Central memory CD8-positive, alpha-beta T cell (primary cell): ENCODE measurements at places on chromosomes 13 and 19.

DNA sequence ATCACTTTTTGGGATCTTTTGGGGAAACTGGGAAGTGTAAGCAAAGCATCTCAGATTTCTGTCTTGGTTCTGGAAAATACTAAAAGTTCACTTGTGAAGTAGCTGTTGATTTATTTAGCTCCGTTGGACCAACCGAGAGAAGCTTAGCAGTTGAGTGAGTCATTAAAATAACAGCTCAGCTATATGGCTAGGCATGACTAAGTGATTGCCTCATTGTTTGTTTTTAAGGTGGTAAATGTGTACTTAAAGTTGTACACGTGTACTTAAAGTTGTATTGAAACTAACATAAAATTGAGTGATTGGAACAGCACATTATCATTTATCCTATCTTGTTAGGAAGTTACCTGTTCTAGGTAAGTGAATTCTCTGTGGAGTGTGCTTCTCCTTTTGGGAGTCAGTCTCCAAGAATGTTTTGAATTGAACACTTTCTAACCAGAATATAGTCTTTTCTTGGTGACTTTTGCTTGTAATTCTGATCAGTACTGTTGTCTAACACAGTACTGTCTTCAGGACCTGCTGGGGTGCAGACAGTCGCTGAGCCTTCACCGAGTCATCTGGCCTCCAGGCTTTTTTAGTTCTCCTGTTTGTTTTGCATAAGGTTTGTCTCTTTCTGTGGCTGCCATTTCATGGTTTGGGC, 2.9 kb upstream of the DCUN1D2 start:
- no peaks in the 10 kb centered on the region for H3K27me3 ChIP-seq
- peak overlapping the region; percentile 26 for H3K27ac ChIP-seq
- peaks cover 54% of the 10 kb centered on the region for H3K4me1 ChIP-seq
- no peak for DNase-seq

DNA sequence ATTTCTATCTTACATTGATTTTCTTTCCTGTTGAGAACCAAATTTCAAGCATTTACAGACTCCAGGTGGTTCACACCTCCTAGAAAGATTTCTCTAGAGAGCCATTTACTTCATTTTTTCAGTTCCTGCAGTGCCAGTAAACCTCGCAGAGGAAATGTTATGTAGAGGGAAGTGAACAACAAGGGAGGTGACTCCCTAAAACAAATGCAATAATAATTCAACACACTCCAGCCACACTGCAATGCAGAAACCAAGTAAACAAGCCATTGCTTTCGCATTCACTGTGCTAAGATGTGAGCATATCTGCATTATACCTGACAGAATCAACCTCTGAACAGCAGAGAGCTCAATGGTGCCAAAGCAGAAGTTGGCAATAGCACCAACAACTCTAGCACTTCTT, 215.1 kb downstream of the RBM26 start:
- no peaks in the 10 kb centered on the region for H3K36me3 ChIP-seq
- H3K27ac ChIP-seq = no peak overlapping the region
- no peaks in the 10 kb centered on the region for H3K27me3 ChIP-seq
- no peak for DNase-seq
- peaks cover 21% of the 10 kb centered on the region for H3K4me1 ChIP-seq
- H3K4me3 ChIP-seq = no peak overlapping the region

DNA sequence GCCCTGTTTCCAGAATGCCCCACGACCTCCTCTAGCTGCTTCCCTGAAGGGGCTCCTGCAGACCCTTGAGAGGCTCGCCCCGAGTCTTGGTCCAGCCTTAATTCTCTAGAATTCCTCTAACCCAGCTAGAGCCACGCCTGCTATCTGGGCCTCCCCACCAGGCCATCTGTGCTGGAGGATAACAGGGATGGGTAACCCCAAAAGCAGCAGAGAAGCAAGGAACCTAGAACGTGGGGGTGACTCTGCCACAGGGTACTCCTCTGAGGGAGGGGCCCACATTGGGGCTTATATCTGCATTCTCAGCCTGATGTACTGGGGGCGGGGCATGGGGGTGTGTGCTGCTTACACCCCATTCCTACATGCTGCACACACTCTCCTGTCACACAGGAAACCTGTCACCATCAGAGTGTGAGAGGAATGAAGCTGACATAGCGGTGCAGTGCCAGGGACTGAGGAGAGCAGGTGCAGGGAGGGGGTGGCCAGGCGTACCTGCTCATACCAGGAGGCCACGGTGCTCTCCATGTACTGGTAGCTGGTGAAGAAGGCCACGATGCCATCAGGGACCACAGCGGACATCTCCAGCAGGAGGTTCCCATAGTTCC, 13.8 kb downstream of the KLC3 start:
- H3K4me1 ChIP-seq = peaks cover 7% of the 10 kb centered on the region
- no peaks in the 10 kb centered on the region for H3K27me3 ChIP-seq
- H3K4me3 ChIP-seq = peak overlapping the region; percentile 9
- peak overlapping the region; percentile 6 for H3K27ac ChIP-seq
- peaks cover 10% of the 10 kb centered on the region for H3K36me3 ChIP-seq

GRCh38 chr19:28471731-28472510, 741.0 kb downstream of the UQCRFS1 start:
- H3K4me1 ChIP-seq = peaks cover 29% of the 10 kb centered on the region
- no peaks in the 10 kb centered on the region for H3K27me3 ChIP-seq
- no peak for DNase-seq

DNA sequence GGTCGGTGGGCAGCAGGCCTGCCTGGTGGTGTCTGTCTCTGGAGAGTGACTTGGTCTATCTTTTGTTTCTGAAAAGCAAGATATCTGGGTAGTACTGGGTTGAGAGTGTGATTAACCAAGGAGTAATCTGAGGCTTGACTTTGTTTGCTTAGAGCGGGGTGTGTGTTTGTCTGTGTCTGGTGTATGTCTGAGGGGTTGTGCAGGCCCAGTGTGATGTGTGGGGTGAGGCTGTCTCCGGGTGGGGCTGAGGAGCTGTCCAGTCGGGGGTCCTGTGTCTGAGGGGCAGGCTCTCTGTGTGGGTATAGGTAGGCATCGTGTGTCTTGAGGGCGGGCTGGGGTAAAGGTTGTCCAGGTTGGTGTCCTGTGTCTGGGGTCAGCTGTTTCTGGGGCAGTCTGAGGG, 11.1 kb upstream of the TIMM50 start:
- peak overlapping the region; percentile 7 for H3K4me3 ChIP-seq
- peaks cover 27% of the 10 kb centered on the region for H3K4me1 ChIP-seq
- peaks cover 65% of the 10 kb centered on the region for H3K36me3 ChIP-seq
- DNase-seq = no peak

- H3K4me3 ChIP-seq = no peak overlapping the region
- H3K36me3 ChIP-seq = no peaks in the 10 kb centered on the region
- no peaks in the 10 kb centered on the region for H3K27me3 ChIP-seq
- DNase-seq = no peak
These were observed 51.1 kb downstream of the LMO7 start for GRCh38 chr13:75687150-75687763.

- DNase-seq = no peak
- H3K27me3 ChIP-seq = no peaks in the 10 kb centered on the region
- H3K27ac ChIP-seq = no peak overlapping the region
- peaks cover 1% of the 10 kb centered on the region for H3K36me3 ChIP-seq
These were observed 72.2 kb downstream of the UFM1 start for GRCh38 chr13:38421590-38422560.

GRCh38 chr19:39182174-39182505, 14.6 kb upstream of the NCCRP1 start:
- no peaks in the 10 kb centered on the region for H3K27me3 ChIP-seq
- DNase-seq = no peak
- H3K27ac ChIP-seq = no peak overlapping the region
- H3K4me1 ChIP-seq = no peaks in the 10 kb centered on the region
- no peak overlapping the region for H3K4me3 ChIP-seq
- H3K36me3 ChIP-seq = no peaks in the 10 kb centered on the region

DNA sequence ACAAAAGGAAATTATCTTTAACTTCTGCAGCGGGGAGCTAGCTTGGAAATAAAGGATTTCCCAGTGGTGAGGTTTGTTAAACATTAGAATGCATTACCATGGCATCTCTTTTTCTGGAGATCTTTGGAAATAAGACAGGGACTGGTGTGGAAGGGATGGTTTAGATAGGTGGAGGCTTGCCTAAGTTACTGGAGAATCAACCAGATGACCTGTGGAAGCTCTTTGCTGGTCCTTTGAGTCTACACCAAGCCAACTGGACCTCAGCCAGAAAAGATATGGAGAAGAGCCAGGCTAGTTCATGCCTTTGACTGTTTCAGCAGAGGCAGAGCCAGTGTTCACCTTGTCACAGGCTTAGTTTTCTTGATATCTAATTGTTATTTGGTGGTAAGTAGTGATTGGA, 134.7 kb downstream of the KCNRG start:
- no peak for DNase-seq
- H3K4me3 ChIP-seq = no peak overlapping the region
- H3K27ac ChIP-seq = no peak overlapping the region
- peaks cover 18% of the 10 kb centered on the region for H3K4me1 ChIP-seq
- no peaks in the 10 kb centered on the region for H3K27me3 ChIP-seq
- H3K36me3 ChIP-seq = no peaks in the 10 kb centered on the region

DNA sequence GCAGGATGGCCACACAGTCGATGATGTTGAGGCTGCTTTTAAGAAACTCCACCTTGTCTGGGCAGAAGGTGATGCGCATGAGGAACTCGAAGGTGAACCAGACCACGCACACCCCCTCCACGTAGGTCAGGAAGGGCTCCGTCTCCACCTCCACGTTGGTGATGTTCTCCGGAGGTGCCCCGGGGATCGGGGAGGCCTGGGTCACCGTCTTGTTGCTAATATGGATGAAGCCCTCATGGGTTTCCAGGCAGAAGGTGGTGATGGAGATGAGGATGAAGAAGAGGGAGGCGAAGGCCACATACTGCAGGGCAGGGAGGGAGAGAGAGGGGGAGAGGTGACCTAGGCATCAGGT, 5.4 kb downstream of the KCNC3 start:
- H3K27ac ChIP-seq = peak overlapping the region; percentile 47
- H3K36me3 ChIP-seq = peaks cover 10% of the 10 kb centered on the region
- peaks cover 81% of the 10 kb centered on the region for H3K27me3 ChIP-seq
- H3K4me3 ChIP-seq = no peak overlapping the region
- no peak for DNase-seq

DNA sequence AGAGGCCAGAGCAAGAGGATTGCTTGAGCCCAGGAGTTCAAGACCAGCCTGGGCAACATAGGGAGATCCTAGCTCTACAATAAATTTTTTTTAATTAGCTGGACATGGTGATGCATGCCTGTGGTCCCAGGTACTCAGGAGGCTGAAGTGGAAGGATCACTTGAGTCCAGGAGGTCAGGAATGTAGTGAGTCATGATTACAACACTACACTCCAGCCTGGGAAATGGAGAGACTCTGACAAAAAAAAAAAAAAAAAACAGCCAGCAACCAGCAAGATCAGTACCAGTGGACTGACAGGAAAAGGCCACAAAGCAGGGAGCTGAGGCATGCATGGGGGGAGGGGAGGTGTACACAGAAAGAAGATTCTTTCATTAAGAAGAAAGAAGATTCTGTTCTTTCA, 52.7 kb upstream of the RFXAP start:
- peaks cover 55% of the 10 kb centered on the region for H3K27me3 ChIP-seq
- H3K4me1 ChIP-seq = no peaks in the 10 kb centered on the region
- H3K4me3 ChIP-seq = no peak overlapping the region
- DNase-seq = no peak
- peak overlapping the region; percentile 25 for H3K27ac ChIP-seq
- H3K36me3 ChIP-seq = no peaks in the 10 kb centered on the region

DNA sequence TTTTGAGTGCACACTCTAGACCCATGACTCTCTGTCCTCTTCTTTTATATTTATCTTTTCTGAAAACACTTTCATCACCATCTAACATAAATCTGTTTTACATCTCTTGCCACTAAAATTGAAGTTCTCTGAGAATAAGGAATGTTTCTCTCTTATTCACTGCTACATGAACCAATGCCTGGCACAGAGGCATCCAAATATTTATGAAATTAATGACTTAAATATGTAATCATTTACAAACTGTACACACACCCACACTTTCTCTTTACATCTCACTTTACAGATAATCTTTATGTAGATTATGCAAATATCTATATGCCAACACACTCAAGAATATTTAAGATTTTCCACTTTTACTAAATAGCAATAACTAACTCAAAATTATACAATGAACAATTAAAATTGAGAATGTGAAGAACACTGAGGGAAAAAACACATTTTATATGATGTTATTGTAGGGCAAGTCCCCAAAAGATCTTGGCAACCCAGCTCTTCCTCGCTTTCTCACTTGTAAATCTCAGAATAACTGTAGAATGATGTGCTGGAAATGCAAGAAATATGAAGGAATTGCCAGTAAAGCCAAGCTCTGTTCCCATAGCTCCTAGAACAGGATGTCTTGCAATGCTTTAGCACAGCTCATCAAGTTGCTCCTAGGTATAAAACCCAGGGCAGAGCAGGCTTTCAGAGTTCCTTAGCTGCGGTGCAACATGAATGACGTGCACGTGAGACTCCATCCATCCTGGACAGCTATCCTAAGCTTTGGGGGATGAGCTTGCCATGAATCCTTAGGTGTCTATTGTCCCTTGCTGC, 50.7 kb downstream of the UGGT2 start:
- H3K36me3 ChIP-seq = no peaks in the 10 kb centered on the region
- no peak overlapping the region for H3K27ac ChIP-seq
- H3K4me1 ChIP-seq = no peaks in the 10 kb centered on the region
- no peaks in the 10 kb centered on the region for H3K27me3 ChIP-seq
- H3K4me3 ChIP-seq = no peak overlapping the region

DNA sequence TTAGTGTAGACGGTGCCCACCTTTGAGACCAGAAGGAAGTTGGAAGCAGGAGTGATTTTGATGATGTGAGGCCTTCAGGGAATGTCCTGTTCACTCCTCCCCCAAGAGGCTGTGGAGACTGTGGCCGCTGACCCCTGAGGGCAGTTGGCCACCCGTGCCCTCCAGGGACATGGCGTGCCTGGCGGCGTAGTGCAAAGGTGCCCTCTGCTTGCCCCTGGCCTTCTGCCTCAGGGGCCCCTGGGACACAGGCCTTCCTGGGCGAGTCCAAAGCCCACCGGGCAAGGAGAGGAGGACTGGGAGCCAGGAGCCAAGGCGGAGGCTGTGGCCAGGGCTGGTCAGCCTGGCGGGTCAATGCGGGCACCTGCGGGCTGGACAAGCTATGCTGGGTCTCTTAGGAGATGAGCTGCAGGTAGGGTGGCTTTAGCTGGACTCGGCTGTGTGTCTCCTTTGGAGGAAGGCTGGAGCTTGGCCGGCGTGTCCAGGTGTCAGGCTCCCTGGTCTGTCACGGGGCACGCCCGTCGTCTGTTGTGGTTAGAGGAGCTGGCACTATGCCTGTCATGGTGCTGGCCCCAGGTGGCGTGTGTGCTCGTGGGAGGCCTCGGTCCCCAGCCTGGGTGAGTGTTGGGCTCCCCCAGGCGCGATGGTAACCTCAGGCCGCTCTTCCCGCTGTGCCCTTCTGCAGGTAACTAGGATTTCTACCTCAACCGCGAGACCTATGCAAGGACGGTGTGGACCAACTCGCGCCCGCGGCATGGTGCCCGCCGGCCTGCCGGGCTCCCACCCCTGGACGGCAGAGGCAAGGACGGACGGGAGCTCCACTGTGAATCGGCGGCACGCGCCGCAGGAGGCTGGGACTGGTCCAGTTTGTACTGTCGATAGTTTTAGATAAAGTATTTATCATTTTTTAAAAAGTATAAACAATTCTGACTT, 6.8 kb downstream of the PLEKHJ1 start:
- no peak overlapping the region for H3K27ac ChIP-seq
- no peak overlapping the region for H3K4me3 ChIP-seq
- H3K36me3 ChIP-seq = peaks cover 24% of the 10 kb centered on the region

GRCh38 chr13:74299721-74300120, 165.5 kb upstream of the KLF12 start:
- H3K27me3 ChIP-seq = no peaks in the 10 kb centered on the region
- no peak overlapping the region for H3K4me3 ChIP-seq
- DNase-seq = no peak

- H3K36me3 ChIP-seq = peaks cover 18% of the 10 kb centered on the region
- H3K27ac ChIP-seq = no peak overlapping the region
- H3K27me3 ChIP-seq = peaks cover 12% of the 10 kb centered on the region
- DNase-seq = no peak
- no peak overlapping the region for H3K4me3 ChIP-seq
These were observed 2.8 kb upstream of the TNFSF9 start for GRCh38 chr19:6527893-6528543.
